ENCODE measurements at places on chromosomes 6 and 20.

GRCh38 chr6:80921861-80922460 is 815.5 kb downstream of the BCKDHB start:
- no peak for DNase-seq

- no peak for DNase-seq
These were observed 18.1 kb downstream of the PREX1 start for GRCh38 chr20:48809673-48810072.

GRCh38 chr20:64154590-64155257 is 9.5 kb upstream of the MYT1 start:
- DNase-seq: no peak

GRCh38 chr6:109296971-109297372 is 85.3 kb downstream of the CD164 start:
- DNase-seq: no peak

DNA sequence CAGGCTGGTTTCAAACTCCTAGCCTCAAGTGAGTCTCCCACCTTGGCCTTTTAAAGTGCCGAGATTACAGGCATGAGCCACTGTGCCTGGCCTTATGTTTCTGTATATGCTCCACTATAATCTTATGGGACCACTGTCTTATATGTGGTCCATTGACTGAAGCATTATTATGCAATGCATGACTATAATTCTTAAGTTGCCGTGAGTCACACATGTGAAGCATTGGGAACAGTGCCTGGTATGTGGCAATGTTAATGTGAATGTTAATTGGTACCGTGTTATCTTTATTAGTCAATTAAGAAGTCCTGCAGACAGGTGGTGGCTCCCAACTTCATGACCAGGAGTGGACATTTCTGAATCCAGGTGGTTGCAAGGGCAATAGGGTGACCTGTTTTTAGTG is 14.7 kb upstream of the ASXL1 start:
- no peak for DNase-seq

- peak; percentile 61 for DNase-seq
These were observed 117.5 kb downstream of the GPX5 start for GRCh38 chr6:28643017-28643740.

GRCh38 chr6:113982055-113982550 is 11.2 kb upstream of the HDAC2 start:
- no peak for DNase-seq

GRCh38 chr6:26571592-26572296 is 25.0 kb upstream of the ABT1 start:
- peak; percentile 90 for DNase-seq

- DNase-seq: no peak
These were observed 48.8 kb upstream of the SCGN start for GRCh38 chr6:25603251-25603650.

GRCh38 chr6:138638604-138639003 is 135.0 kb upstream of the CCDC28A start:
- no peak for DNase-seq

DNA sequence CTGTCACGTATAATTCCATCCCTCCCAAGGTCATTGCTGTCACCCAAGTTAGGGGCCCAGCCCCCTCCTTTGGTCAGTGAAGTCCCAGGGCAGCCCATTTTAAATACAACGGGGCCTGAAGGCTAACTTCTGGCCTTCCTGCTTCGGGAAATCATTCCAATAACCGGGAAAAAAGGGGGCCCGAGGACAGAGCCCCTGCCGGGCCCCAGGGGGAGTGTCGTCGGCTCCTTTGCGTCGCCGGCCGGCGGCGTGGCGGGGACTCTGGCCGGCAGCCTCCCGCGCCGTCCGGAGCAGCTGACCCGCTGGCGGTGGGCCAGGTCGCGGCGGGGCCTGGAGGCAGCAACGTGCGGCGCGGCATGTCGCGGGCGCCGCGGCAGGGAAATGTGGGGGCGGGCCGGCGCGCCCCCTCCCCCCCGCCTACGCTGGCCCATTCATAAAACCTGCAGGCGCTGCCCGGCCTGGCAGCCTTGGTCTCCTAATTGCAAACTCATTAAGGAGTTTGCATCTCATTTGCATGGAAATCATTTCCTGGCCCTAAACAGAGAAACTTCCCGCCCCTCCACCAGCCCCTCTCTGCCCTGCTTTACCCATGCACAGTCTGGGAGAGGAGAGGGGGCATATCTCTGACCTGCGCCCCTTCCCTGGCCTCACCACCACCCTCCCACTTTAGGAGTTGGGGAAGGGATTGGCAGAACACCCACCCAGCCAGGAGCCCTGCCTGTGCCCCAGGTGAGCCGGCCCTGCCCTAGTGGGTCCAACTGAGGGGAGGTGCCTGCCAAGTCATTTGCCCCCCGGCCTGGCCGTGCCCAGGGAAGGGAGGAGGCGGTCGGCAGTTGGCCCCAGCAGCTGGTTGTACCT is 50.7 kb downstream of the MRPL14 start:
- DNase-seq: peak; percentile 71

DNA sequence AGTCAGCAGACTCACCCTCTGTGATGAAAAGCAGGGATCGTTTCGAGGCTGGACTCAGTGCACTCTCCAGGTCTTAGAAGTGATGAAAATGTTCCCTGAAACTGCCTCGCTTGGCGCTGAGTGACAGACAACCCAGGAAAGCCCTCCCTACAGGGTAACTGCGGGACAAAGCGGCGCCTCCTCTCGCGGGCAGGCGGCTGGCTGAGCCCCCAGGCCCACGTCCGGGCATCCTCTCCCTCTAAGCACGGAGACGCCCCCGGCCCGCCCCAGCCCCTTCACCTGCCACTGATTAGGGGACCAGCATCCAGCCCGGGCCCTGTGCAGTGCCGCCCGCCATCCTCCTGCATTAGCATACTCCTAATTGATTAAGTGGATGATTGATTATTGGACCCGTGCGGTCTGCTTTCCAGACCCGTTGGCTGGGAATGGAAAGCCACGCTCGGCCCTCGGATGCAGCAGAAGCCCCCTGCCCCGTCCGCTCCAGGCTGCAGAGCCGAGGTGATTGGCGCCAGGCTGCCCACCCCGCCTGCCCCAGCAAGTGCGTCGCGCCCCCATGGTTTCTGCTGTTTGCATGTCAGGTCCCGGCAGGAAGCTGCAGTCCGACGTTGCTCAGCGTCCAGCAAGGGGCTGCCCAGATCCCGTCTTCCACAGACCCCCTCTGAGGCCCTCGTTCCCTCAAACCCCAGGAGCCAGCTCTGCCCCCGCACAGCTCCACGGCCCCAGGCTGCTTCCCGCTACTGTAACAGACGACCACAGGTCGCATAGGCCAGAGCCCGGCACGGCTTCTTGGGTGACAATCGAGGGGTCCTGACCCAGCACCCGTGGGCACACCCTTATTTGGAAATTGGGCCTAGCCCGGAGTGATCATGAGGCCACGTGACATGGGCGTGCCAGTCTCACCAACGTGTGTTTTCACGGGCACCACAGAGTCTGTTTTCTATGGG is 131.6 kb downstream of the DLL1 start:
- no peak for DNase-seq

Measured in PC-9 (cell line).